ENCODE measurements at places on chromosomes 2 and 18.

GRCh38 chr2:231348704-231349373 is 46.7 kb upstream of the B3GNT7 start:
- H3K36me3 ChIP-seq, result no peaks in the 10 kb centered on the region
- no peak overlapping the region for H3K27ac ChIP-seq
- peaks cover 4% of the 10 kb centered on the region for H3K27me3 ChIP-seq

- no peaks in the 10 kb centered on the region for H3K36me3 ChIP-seq
- no peaks in the 10 kb centered on the region for H3K4me1 ChIP-seq
- H3K27ac ChIP-seq, result no peak overlapping the region
- no peak overlapping the region for H3K4me3 ChIP-seq
- DNase-seq, result no peak
- H3K27me3 ChIP-seq, result no peaks in the 10 kb centered on the region
These were observed 784.6 kb downstream of the RNF144A start for GRCh38 chr2:7701791-7702190.

- no peaks in the 10 kb centered on the region for H3K27me3 ChIP-seq
- no peak for DNase-seq
- no peak overlapping the region for H3K4me3 ChIP-seq
- H3K36me3 ChIP-seq, result no peaks in the 10 kb centered on the region
- no peak overlapping the region for H3K27ac ChIP-seq
- H3K4me1 ChIP-seq, result no peaks in the 10 kb centered on the region
These were observed 14.5 kb downstream of the EPAS1 start for GRCh38 chr2:46311651-46312223.

DNA sequence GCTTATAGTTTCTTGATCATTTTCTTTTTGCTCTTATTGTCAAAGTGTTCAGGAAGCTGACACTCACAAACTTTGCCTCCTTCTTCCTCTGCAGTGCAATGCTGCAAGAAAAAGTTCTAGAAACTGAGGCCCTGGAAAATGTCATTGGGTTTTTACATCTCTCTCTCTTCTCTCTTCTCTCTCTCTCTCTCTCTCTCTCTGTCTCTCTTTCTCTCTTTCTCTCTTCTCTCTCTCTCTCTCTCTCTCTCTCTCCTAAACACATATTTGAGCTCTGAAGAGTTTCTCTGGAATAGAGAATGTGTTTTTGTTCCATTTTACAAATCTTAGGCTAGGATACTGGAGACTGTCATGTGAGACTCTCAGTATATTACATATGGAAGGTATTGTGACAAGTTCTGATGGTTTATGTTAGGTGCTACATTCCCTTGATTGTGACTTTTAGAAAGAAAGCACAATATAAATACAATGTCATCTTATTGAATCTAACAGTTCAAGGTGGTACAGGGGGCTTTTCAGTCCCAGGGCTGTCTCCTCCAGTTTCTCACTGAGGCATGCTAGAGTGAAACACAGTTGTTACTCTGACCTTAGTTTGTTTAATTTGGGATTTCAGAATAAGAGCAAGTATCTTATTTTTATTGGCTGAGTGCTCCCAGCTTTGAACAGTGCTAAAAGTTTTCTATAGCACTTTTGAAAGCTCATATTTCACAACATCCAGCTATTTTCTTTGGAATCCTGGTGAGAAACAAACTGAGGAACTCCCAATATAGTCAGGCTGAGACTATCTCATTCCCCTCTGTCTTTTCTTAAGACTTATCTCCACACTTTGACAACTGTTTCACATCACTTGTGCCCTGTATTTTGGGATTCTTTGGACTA is 41.4 kb upstream of the EHBP1 start:
- H3K4me3 ChIP-seq, result no peak overlapping the region
- H3K36me3 ChIP-seq, result no peaks in the 10 kb centered on the region
- no peak for DNase-seq
- H3K27me3 ChIP-seq, result no peaks in the 10 kb centered on the region

GRCh38 chr18:36839835-36840234 is 10.9 kb downstream of the KIAA1328 start:
- H3K4me3 ChIP-seq, result no peak overlapping the region
- no peaks in the 10 kb centered on the region for H3K27me3 ChIP-seq
- no peak for DNase-seq
- H3K36me3 ChIP-seq, result peaks cover 22% of the 10 kb centered on the region
- no peaks in the 10 kb centered on the region for H3K4me1 ChIP-seq

- no peaks in the 10 kb centered on the region for H3K36me3 ChIP-seq
- no peaks in the 10 kb centered on the region for H3K4me1 ChIP-seq
- no peaks in the 10 kb centered on the region for H3K27me3 ChIP-seq
These were observed 496.6 kb downstream of the PTPRM start for GRCh38 chr18:8063733-8064132.

DNA sequence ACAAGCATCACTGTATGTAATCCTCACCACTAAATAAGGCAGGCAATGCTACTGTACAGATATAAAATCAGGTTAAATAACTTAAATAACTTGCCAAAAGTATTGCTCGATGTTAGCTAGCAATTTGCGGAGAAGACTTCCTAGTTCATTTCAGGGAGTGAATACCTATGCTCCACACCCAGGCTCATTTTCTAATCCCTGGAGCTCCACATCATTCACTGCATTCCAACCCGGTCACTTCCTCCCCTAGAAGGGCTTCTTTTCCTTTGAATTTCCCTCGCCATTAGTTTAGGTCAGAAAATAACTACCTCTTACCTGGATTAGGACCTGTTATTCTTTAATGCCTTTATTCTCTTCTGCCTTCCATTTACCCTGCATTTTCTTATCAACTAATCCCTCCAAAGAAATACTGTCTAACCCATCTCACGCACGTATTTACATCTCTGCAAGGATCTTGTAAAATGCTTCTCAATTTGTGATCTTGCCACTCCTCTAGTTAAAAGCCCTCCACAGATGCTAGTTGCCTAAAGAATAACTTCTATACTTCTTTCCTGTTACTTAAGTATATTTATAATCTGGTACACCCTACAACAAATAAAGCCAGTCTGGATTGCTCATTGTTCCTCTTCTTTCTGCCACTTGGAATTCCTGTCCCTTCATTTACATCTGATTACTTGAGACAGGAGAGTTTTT is 599.8 kb downstream of the NRXN1 start:
- no peaks in the 10 kb centered on the region for H3K4me1 ChIP-seq
- DNase-seq, result no peak
- H3K36me3 ChIP-seq, result no peaks in the 10 kb centered on the region
- H3K4me3 ChIP-seq, result no peak overlapping the region
- H3K27ac ChIP-seq, result no peak overlapping the region
- no peaks in the 10 kb centered on the region for H3K27me3 ChIP-seq

DNA sequence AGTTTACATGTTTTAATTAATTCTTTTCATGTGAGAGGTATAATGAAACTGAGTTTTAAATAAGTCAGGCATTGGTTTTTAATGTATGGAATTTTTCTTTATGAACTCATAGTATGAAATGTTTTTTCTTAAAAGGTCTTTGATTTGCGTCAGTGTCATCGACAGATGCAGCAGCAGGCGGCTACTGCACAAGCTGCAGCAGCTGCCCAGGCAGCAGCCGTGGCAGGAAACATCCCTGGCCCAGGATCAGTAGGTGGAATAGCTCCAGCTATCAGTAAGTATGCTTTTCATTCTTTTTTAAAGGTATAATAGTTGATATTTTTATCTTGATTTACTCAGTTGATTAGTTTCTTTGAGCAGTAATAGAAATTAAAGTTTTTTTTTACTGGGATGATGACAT is 46.5 kb downstream of the SMAD4 start:
- no peak for DNase-seq
- no peaks in the 10 kb centered on the region for H3K27me3 ChIP-seq
- H3K4me1 ChIP-seq, result peaks cover 64% of the 10 kb centered on the region
- no peak overlapping the region for H3K27ac ChIP-seq
- H3K4me3 ChIP-seq, result no peak overlapping the region
- peaks cover 33% of the 10 kb centered on the region for H3K36me3 ChIP-seq
